ENCODE measurements at places on chromosomes 4 and X.
A peak's percentile ranks its signal among the peaks of the same experiment; 100 is the strongest.

DNA sequence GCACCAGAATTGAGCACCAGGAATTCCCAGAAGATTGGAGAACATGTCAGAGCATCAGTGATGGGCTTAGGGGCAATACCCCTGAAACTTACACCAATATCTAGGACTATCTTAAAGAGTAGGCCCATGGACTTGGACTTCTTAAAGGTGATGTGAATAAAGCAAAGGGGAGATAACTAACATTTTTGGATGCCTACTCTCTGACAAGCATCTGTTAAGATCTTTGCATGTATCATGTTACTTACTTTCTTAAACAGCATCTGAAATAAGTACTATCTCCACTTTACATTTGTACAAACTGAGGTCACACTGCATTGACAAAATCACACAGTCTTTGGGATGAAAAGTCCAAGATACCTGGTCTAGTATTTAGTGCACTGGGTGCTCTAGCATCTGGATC, 258.6 kb upstream of the ARSJ start:
- DNase-seq: no peak

- no peak for DNase-seq
Measured at GRCh38 chr4:162535121-162535520, 371.3 kb upstream of the FSTL5 start.

GRCh38 chrX:104745152-104745551, 179.2 kb downstream of the IL1RAPL2 start:
- DNase-seq: no peak

DNA sequence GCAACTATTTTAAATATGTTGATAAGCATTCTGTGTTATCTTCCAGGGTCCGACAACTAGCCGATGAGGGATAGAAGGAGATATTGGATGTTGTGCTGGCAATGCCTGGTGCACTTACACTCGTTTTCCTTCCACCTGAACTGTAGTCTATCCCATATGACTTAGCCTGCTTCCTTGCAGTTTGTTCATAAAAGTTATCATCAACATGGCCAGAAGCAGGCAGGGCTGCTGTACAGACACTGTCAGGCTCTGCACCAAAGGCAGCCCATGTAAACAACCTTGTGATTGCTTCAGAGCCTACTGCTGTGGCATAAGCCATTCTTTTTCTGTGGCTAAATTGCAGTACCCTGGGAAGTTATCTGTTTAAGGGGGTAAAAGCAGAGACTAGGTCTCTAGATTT, 1.6 kb downstream of the MAPK10 start:
- no peak for DNase-seq

- DNase-seq: peak; percentile 52
Measured at GRCh38 chr4:85828027-85828890, 353.3 kb downstream of the ARHGAP24 start.

- no peak for DNase-seq
Measured at GRCh38 chrX:116142976-116143375, 27.6 kb upstream of the AGTR2 start.

- DNase-seq: no peak
Measured at GRCh38 chrX:21948897-21949578, 8.5 kb downstream of the SMS start.
